ENCODE measurements at places on chromosomes 2 and 18. TPM values are rescaled to one million over a fixed set of nuclear protein-coding genes. Genes with fewer than 3 reads are reported as not detected.

Gene VAMP5
- 18.0 TPM for polyA plus RNA-seq

GRCh38 chr2:6676241-6676640 lies 189.5 kb downstream of the CMPK2 start:
- H3K4me1 ChIP-seq = no peaks in the 10 kb centered on the region
- no peaks in the 10 kb centered on the region for H3K36me3 ChIP-seq
- no peak overlapping the region for H3K4me3 ChIP-seq
- H3K27ac ChIP-seq = no peak overlapping the region
- DNase-seq = peak; percentile 54

- no peak for DNase-seq
- H3K27ac ChIP-seq = no peak overlapping the region
- H3K36me3 ChIP-seq = no peaks in the 10 kb centered on the region
- H3K4me1 ChIP-seq = no peaks in the 10 kb centered on the region
Measured at GRCh38 chr2:67836866-67837265, 225.9 kb downstream of the C1D start.

Gene MDH1B
- polyA plus RNA-seq = 0.69 TPM

- peak overlapping the region; percentile 33 for H3K27ac ChIP-seq
- H3K36me3 ChIP-seq = no peaks in the 10 kb centered on the region
- peaks cover 23% of the 10 kb centered on the region for H3K4me1 ChIP-seq
- DNase-seq = peak; percentile 81
Measured at GRCh38 chr18:45050712-45051601, 370.3 kb downstream of the SETBP1 start.

- no peaks in the 10 kb centered on the region for H3K36me3 ChIP-seq
- H3K4me1 ChIP-seq = no peaks in the 10 kb centered on the region
- H3K27me3 ChIP-seq = no peaks in the 10 kb centered on the region
- H3K27ac ChIP-seq = no peak overlapping the region
Measured at GRCh38 chr2:126634273-126634861, 21.6 kb upstream of the GYPC start.

GRCh38 chr2:177129610-177130009 lies 83.0 kb upstream of the HNRNPA3 start:
- no peak overlapping the region for H3K4me3 ChIP-seq
- peaks cover 4% of the 10 kb centered on the region for H3K27me3 ChIP-seq
- no peaks in the 10 kb centered on the region for H3K4me1 ChIP-seq
- no peaks in the 10 kb centered on the region for H3K36me3 ChIP-seq

DNA sequence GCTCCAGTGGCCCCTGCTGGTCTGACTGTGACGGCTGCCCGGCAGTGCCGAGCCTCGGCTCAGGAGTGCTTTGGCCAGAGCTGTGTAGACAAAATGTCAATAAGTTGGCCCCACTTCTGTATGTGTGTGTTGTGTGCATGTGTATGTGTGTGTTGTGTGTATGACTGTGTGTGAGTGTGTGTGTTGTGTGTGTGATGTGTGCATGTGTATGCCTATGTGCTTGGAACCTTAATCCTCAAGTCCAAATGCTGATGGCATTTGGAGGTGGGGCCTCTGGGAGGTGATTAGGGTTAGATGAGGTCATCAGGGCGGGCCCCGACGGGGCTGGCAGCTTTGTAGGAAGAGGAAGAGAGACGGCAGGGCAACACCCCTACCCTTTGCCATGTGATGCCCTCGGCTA lies 269.0 kb downstream of the DCDC2C start:
- DNase-seq = no peak
- no peak overlapping the region for H3K27ac ChIP-seq
- H3K36me3 ChIP-seq = no peaks in the 10 kb centered on the region
- no peaks in the 10 kb centered on the region for H3K4me1 ChIP-seq
- no peak overlapping the region for H3K4me3 ChIP-seq

Gene FEV
- 11.9 TPM for polyA plus RNA-seq

All from large intestine (tissue), 12 donors.